ENCODE measurements at places on chromosomes 5 and 9.

DNA sequence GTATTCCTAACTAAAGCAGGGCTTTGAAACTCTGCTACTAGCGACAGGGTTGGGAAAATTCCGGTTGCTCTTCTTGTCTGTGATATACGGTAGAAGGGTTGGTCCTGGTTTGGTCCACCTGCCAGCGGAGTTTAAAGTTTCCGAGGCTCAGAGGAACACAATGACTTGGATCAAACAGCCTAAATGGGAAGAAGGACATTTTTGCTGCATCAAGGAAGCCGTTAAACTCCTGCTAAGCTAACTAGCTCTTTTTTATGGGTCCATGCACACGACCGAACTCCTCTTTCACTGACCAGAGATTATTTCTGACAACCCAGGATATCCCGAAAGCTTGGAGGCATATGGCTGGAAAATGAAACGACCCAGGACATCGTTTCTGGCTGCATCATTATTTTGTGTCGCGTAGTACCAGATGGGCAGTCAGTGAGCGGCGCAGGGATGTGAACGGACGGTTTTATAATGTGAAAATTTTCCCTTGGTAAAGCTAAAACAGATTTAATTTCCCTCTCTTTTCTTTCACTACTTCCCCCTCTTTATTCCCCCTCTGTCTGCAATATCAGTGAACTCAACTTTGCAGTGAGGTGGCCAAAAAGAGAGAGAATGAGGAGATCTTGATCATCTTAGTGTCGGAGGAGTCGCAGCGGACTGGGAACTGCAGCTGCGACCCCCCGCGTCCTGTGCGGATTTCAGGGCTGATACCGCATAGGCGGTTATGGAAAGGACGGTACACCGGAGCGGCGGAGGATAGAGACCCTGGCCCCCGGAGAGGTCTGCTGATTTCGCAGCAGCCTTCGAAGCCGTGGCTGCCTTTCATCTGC lies at the start of gene LURAP1L:
Gene LURAP1L, plus strand, starts transcription at position 160 of the 818 bp plus-strand sequence. CDS start 696 bp downstream, outside the sequence.
- DNase-seq: peak; percentile 33

- DNase-seq: peak; percentile 84
Observed at GRCh38 chr9:121074370-121075250, at the start of gene CNTRL. CNTRL (plus strand) TSS chr9:121074955; CDS start chr9:121088327, 13,372 bp downstream.

DNA sequence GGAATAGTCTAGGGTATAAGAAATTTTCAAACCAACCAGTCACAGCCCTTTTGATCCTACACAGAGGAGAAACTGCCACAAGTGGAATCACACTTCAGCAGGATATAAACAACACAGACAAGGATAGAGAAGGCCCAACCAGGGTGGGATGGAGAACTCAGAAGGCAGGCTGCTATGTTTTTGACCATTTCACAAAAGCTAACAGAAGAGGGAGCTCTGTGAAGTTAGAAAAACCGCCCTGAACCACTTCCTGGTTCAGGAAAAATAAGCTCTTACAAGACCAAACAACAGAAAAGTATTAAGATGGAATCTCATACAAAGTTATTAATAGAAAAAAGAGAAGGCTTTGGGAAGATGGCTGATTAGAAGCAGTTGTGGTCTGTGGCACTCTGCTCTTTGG lies 960 bp upstream of the IFNB1 start:
- peak; percentile 9 for DNase-seq

DNA sequence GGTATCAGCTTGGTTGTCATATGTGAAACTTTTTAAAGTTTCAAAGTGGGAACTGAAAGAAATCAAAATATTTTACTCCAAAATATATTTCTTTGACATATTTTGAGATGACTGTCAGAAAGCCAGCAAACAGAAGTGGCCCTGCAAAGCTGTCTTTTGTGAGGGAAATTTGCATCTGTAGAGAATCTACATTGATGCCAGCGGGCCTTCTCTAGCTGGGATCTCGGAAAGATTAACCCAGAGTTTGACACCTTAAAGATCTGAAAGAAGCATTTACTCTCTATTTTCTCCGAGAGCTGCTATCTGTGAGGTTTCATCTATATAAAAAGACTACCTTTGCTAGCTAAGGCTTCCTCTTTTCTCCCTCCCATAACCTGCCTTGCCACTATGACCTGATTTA lies 303.6 kb downstream of the FBXL17 start:
- DNase-seq: no peak

DNA sequence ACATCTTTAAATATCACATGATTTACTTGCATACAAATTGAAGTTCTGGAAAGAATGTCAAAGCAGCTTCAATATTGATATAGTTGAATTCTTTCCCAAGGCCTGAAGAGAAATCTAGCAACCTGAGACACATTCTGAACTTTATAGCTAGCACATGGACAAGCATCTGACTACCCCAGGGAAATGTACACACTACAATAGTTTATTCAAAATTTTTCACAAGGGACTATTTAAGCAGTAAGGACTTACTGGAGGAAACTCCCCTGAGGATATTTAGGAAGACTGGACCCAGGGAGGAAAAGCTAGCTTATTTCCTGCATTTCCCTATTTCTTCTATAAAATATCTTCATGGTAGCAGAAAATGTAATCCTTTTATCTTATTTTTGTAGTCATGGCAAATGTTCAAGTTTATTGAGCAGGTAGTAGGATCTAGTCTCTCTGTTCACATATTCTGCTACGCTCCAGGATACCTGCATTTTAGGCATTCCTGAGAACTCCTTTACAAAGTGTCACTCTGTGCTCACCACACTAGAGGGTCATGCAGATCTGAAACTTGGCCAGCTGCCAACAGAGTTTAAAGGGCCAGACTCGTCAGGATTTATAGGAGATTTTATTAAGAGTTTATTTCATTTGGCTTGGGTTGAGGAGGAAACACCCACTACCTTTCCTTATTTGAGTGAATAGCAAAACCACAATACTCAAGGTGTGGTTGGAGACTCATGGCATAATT lies 348.4 kb upstream of the FTMT start:
- DNase-seq: peak; percentile 28

DNA sequence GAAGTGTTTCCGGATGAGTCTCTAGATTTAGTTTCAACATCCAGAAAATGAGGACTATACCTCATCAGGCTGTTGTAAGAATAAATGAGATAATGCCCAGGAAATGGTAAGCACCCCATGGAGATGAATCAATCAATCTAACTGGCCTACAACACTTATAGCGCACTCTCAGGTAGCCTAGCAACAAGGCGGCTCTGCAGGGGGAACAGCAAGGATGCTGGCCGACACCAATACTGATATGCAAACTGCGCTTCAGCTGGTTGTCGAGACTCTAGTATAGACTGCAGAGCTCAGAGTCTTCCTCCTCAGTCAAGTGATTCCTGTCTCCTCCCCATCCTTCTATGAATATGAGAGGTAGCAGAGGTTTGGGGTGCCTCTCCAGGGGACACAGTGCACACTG lies 218.8 kb upstream of the WWC1 start:
- no peak for DNase-seq

DNA sequence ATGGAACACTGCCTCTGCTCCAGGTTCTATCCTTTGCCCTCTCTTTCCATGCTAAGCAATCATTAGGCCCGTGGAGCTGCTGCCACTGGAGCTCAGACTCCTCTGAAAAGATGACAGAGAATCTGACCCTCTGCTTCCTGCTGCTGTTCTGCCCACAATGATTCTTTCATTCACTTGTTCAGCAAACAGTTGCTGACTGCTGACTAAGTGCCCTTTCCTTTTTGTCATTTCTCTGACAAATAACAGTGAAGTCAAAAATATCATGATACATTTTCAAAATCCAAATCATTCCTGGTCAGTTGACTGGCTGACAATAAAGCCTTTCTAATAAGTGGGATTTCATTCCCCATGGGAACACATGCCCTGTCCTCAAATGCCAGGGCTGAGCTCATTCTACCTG lies 110.1 kb downstream of the SIL1 start:
- no peak for DNase-seq

DNA sequence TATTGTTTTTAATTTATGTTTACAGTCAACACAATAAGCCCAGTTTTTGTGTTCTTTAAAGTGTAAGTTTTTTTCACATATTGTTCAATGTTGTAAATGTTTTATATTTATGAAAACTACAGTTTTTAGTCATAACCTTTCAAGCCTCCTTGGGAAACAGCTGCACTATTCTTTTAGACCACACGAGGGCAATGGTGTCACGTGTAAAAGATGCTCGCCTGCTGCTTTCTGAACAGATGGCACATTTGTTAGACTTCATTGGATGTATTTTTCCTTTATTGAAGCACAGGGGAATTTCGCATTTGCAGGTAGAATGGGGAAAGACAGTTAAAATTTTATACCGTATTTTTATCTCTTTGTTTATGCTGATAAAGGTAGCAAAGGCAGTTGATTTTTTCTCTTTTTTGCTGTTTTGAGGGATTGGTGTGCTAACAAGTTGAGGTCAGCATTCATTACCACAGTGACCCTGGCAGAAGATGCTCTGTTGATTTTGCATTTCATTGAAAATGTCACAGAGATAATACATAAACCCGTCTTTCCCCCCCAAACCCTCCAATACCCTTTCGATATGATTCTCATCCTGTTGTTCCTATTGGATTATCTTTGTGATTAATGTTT lies 59.0 kb downstream of the MAT2B start:
- DNase-seq: peak; percentile 54

GRCh38 chr9:126583144-126583760 lies 30.5 kb upstream of the LMX1B start:
- DNase-seq: no peak

GRCh38 chr5:143319437-143320227 lies 83.9 kb downstream of the NR3C1 start:
- no peak for DNase-seq

GRCh38 chr5:132422720-132423437 lies 53.4 kb downstream of the SLC22A5 start:
- peak; percentile 69 for DNase-seq

DNA sequence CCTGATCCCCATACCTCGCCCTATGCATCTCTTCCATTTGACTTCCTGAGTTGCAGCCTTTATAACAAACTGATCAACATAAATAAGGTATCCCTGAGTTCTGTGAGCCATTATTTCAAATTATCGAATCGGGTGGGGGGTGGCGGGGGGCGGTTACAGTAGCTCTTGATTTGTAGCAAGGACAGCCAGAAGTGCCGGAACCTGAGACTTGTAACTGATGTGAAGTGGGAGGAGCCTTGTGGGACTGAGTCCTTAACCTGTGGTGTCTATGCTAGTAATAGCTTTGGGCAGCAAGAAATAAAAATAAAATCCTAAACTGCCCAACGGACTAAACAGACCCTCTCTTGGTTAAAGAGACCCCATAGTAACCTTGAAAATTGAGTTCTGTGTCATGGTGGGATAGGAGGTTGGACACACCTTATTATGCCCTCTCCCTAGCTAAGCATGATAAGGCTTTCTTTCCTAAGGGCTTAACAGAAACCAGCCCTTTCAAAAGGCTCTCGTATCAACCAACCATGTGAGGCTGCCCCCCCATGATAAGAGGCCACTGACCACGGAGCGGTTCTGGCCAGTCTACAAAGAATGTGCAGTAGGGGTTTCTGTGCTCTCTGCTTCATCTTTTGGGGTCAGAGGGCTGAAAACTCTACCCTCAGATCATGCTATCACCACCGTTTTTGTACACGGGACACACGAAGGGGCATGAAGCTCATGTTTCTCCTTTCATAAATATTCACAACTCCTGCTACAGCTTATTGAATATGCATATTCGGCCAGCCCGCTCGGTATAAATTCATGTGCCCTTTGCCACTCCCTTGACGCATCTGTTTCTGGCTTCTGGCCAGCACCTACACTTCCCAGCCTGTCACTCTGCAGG lies 39.5 kb upstream of the IQGAP2 start:
- DNase-seq: no peak

GRCh38 chr9:20302197-20302596 lies 320.1 kb downstream of the MLLT3 start:
- DNase-seq: no peak

- no peak for DNase-seq
Observed at GRCh38 chr5:72463449-72464052, 43.7 kb downstream of the ZNF366 start.

DNA sequence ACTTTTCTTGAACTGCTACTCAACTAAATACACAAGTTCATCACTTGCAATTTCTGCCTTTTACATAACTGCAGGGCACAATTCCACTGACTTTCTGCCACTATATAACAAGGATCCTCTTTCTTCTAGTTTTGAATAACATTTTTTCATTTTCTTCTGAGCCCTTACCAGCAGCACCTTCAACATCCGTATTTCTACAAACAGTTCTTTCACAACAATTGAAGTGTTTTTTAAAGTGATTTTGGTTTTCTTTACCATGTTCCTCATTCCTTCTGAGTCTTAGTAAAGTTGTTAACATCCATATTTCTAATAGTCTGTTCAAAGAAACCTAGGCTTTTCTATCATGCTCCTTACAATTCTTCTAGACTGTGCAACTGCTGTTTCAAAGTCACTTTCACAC lies 127.2 kb upstream of the PITX1 start:
- no peak for DNase-seq

GRCh38 chr9:21933281-21933680 lies 60.9 kb downstream of the CDKN2A start:
- DNase-seq: no peak

GRCh38 chr5:1068895-1069719 lies 42.8 kb downstream of the SLC12A7 start:
- DNase-seq: no peak

DNA sequence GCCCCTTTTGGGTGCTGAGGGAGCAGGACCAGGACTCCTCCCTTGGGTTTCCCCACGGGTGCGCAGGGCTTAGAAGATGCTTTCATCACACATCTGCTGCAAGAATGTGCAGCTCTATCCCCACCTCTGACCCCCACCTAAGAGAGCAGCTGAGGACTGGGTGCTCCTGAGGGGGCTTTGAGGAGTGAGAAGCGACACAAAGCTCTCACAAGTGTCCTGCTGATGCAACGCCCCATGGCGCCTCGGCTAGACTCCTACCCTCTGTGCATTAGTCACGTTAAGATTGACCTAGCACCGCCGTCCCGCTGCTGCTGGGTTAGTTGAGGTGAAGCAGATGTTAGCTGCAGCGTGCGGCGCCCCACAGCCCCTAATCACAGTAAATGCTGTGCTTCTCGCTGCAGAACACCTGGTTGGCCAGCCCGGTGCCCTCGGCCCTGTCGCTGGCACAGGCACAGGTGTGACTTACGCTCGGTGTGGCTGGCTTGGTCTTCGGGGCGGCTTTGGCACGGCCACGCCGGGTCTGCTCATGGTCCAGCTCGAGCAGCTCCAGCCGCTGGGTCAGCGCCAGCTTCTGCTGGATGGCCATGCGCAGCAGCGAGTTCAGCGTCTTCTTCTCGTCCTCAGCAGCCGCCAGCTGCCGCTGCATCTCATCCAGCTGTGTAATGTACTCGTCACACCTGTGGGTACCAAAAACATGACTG lies 45.0 kb upstream of the IPPK start:
- no peak for DNase-seq

DNA sequence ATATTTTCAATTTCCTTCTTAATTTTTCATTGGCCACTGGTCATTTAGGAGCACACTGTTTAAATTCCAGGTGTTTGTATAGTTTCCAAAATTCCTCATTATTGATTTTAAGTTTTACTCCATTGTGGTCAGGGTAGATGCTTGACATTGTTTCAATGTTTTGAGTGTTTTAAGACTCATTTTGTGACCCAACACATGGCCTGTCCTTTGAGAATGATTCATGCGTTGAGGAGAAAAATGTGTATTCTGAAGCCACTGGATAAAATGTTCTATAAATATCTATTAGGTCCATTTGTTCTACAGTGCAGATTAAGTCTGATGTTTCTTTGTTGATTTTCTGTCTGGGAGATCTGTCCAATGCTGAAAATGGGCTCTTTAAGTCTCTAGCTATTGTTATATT lies 24.4 kb upstream of the FNIP1 start:
- peak; percentile 36 for DNase-seq
